IPS-NIHi11 (cell line): ENCODE measurements at places on chromosomes 1 and 21.

DNA sequence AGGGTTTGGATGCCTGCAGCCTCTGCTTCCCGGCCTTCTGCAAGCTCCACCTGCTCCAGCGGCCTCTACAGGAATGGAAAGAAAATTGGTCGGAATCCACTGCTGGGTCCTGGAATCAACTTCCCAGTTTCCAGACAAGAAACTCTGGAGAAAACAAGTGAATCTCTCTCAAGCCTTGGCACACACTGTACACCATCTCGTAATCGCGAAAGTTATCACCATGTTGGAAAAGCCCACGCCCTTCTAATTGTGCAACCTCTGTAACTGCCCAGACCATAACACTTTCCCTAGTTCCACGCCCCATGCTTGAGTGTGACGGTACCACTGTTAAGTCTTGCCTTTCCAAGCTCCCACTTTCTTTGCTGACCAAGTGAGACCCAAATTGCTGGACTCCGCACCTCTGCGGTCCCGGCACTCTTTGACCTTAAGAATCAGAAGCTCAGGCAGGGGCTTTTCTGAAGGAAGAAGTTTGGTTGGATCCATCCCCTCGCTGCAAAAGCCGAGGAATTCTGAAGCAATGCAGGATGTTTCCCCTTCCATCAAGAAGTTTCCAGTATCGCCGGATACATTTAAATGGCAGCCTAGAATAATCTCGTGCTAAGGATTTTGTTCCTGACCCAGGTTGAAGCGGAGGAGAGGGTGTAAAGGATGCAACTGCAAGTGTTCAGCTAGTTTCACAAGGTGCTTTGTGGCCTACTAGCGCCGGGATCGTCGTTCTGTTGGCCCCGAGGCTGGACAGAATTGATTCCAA, 6.2 kb downstream of the NR5A2 start:
- DNase-seq: peak; percentile 28

- no peak for DNase-seq
Measured at GRCh38 chr1:14165371-14165801, 433.1 kb upstream of the KAZN start.

GRCh38 chr1:64956010-64956640, 10.2 kb downstream of the JAK1 start:
- no peak for DNase-seq

DNA sequence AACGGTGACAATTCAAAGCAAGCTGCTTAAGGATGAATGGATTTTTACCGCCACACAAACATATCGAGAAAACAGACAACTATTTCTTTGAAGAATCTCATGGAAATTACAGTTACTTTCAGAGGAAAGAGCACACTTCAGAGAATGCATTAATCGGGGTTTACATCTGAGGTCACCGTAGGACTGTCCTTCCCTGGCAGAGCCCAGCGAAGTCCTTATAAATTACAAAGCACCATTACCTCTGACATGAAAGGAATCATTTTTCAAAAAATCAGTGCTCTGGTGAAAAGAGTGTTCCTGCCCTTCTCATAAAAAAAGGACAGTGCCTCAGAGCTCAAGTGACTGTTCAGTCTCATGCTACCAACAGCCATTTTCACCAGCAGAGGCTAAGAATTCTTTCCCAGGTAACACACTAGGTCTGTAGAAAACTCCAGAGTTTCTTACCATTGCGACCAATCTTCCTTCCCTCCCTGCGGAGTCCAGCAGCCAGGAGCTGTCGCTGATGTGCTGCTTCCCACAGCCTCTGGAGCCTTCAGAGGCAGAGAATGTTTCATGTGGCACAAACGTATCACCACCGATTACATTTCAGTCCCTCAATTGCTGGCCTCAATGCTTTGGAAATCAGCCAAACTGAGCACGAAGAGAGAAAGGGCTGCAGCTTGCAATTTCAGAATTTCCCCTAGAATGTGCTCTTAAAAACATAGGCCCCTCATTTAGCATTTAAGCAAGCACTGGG, 75.4 kb downstream of the PLD5 start:
- peak; percentile 8 for DNase-seq

- no peak for DNase-seq
Measured at GRCh38 chr1:198798923-198799386, 160.1 kb downstream of the PTPRC start.

DNA sequence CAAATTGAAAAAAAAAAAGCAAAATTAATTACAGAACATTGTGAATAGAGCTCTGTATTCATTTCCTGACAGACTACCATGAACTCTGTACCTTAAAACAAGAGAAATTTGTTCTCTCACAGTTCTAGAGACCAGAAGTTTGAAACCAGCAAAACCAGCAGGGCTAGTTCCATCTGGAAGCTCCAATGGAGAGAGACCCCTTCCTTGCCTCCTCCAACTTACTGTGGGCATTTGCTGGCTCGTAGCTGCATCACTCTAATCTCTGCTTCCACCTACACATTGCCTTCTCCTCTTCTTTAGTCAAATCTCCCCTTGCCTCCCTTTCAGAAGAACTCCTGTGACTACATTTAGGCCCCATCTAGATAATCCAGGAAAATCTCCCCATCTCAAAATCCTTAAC, 56.5 kb downstream of the SYDE2 start:
- DNase-seq: no peak

- DNase-seq: no peak
Measured at GRCh38 chr1:64223329-64224151, 20.1 kb downstream of the UBE2U start.

DNA sequence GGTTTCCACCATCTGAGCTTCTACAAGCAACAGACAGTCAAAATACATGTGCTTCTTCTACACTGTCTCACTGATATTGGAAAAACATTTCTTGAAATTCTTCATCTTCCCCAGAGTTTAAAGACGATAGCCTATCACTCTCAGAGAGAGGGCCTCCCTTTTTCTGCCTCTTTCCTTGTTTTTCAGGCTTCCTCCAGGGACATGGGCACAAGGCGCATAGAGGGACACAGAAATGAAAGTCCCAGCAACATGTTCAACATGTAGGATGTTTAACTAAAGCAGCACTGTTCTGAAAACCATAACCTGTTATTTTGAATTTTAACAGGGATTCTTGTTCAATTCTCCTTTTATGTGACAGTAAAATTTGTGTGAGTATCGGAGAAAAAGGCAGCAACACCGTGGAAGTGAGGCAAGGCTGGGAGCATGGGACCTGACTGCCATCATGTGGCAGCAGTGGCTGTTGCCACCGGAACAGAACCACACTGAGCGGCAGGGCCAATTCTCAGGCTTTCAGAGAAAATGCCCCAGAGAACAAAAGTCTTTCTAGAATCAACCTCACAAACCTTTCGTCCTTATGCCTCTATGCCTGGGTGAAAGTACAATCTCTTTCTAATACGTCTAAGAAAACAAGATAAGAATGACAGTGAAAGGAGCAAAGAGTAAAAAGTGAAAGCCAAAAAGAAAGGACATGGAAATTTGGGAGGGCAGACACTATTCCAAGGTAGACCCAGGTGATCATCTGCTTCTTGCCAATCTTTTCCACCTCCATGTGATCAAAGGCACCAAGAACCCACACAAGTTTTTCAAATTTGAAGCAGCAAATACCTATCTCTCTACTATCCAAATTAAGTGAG, 54.5 kb downstream of the PCNX2 start:
- DNase-seq: peak; percentile 52

DNA sequence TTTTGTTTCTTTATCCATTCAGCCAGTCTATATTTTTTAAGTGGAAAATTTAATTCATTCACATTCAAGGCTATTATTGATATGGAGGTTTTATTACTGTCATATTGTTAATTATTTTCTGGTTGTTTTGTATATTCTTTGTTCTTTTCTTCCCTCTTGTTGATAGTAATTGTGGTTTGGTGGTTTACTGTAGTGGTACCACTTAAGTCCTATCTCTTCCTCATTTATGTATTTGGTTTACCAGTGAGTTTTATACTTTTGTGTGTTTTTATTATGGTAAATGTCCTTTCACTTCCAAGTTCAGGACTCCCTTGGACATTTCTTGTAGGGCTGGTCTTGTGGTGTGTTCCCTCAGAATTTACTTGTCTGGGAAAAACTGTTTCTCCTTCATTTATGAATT, 28.1 kb upstream of the PM20D1 start:
- no peak for DNase-seq

- no peak for DNase-seq
Measured at GRCh38 chr1:52423055-52423454, 18.7 kb downstream of the PRPF38A start.

- no peak for DNase-seq
Measured at GRCh38 chr1:174074757-174075156, 52.6 kb upstream of the RC3H1 start.

DNA sequence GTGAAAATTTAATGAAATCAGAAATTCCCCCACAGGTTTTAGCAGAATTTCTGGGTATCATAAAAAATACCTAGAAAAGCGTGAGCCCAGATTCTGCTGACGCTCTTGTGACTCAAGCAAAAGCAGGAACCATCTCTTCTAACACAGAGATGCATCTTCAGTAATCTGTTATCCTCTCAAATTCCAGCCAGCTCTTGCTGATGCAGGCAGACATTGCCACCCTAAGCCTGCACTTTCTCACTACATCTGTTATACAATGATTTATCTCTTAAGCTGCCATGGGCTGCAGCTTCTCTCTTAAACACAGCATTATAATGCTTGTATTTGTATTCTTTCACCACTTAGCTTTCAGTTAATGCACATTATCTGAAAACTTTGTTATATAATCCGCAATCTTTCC, 113.0 kb upstream of the RGS1 start:
- no peak for DNase-seq

- DNase-seq: no peak
Measured at GRCh38 chr21:34518301-34518700, 6.3 kb upstream of the KCNE1 start.

DNA sequence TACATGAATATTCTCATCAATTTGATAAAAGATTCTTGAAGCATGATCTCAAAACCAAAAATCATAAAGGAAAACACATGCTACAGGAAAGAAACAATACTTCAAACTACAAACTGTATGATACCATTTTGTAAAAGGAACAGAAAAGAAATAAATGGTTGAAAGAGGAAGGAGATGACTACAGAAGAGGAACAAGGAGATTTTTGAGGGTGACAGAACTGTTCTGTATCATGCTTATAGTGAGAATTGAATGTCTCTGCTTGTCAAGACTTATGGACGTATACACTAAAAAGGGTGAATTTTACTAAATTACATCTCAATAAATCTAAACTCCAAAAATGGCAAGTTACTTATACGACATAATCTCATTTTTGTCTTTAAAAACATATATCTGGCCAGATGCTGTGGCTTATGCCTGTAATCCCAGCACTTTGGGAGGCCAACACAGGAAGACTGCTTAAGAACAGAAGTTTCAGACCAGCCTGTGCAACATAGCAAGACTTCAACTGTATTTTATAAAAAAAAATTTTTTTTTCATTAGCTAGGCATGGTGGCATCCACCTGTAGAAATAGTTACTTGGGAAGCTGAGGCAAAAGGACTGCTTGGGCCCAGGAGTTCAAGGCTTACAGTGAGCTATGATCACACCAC, 125.4 kb downstream of the EIF4G3 start:
- no peak for DNase-seq

GRCh38 chr1:1309251-1310108, 1.1 kb downstream of the PUSL1 start:
- DNase-seq: peak; percentile 30

- no peak for DNase-seq
Measured at GRCh38 chr1:209409780-209410179, 173.7 kb upstream of the CAMK1G start.

- no peak for DNase-seq
Measured at GRCh38 chr1:44420535-44420934, 15.5 kb downstream of the RNF220 start.

DNA sequence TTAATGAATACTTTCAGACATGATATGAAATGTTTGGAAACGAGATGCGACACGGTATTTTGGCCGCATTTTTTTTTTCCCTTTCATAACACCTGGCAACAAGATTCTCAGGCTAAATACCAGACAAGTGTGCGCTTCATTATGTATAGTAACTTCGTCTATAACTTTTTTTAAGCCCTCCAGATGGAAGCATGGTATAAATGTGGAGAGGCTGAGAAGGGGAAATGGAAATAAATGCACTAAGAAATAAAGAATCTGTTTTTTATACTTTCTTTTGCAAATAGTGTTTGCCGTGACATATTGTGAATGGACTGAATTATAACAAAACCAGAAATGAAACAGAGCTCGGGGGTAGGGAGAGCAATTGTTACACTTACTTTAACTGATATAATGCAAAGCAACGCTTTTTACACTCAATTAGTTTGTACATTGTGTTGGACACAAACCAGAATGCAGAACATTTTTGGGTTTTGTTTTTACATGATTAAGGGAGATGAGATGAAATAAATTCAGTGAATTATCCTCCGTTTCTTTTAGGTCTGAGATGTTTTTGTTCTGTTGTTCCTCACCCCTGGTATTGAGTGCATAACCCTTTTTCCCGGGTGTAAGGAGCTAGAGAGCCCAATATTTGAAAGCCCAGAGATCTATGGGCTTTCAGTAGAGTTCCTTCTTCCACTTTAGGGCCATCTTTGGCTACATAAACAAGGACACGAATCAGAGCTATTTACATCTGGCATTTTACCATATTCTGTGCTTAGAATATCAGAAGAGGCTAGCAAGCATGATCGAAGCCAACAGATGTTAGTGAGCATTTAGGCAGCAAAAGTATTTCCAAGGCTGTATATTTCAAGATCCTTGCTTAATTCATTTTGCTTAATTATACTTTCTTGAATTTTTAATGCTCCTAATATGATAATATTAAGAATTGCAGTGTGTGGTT, 478.0 kb downstream of the CAMTA1 start:
- no peak for DNase-seq

DNA sequence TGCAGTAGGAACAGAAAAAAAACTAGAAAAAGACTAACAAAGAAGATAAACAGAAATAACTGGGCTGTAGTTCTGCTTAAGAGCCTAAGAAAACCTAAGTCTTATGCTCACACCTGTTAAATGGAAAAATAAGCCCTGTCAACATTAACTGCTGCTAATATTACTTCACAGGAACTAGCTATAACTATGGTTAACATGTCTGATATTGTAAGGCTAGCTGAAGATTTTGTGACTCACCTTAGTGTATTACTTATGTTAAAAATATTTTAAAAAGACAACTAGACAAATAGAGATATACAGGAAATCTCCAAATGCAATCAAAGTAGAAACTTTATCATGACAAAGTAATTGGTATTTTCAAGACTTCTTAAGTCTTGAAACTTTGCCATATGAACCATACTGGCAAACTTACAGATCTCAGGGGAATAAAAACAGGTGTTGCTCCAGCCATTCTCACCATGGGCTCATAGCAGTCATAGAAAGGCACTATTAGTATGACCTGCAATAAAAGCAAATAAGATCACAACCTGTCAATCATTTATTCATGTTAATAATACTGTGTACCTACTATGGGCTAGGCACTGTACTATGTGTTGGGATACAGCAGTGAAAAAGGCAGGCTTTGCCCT, 30.7 kb downstream of the KYAT3 start:
- no peak for DNase-seq

GRCh38 chr1:32716312-32717148, 14.0 kb upstream of the SYNC start:
- DNase-seq: peak; percentile 97

GRCh38 chr1:113027449-113027848, 45.5 kb upstream of the LRIG2 start:
- peak; percentile 71 for DNase-seq
